ENCODE measurements at places on chromosomes 5 and 9.

DNA sequence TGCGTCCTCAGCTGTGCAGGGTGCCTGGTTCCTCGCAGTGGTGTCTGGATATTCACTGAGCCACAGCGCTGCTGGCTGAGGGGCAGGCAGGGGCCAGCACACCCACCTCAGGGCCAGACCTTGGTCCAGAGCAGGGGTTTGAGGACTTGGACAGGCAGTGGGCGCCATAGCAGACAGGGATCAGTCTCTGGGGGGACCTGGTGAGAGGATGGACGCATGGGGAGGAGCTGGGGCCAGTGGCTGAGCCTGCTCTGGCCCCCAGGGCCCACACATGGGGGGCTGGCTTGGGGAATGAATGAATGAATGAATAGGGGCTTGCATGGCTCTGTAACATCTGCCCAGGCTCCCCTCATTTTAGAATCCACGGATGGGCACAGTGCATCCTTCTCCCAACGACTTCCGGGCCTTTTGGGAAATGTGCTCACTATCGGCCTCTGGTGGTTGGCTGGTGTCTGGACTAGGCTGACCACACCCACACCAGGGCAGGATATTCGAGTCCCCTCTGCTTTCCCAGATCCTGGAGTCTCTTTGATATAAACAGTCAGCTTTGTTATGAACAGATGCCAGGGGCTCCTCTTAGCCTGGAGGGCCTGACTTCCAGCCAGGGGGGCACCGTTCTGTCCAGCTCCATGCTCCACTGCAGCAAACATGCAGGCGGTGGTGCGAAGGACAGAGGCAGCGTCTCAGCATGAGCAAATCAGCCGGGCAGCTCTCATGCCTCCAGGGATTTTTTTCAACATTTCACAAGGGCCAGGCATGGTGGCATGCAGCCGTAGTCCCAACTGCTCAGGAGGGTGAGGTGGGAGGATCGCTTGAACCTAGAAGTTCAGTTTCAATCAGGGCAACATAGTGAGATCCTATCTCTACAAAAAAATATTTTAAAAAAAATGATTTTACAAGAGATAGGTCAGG is 62.6 kb downstream of the NEK6 start:
- DNase-seq, result peak; percentile 60

GRCh38 chr9:31112491-31112890 is 1272.0 kb upstream of the ACO1 start:
- DNase-seq, result no peak

DNA sequence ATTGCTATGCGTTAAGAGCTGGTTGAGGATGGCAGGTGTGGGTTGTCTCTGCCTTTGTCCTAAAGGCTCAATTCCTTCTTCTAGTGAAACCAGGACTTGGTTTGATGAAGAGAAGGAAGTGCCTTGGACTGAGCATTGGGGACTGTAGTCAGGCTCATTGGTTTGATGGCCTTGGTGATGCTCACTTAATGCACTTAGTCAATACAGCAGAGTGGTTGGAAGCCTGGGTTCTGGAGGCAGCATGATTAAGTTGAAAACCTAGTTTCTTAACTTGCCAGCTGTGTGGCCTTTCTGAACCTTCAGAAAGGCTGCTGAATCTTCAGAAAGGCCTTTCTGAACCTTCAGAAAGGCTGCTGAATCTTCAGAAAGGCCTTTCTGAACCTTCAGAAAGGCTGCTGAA is 52.4 kb downstream of the PTTG1 start:
- no peak for DNase-seq

DNA sequence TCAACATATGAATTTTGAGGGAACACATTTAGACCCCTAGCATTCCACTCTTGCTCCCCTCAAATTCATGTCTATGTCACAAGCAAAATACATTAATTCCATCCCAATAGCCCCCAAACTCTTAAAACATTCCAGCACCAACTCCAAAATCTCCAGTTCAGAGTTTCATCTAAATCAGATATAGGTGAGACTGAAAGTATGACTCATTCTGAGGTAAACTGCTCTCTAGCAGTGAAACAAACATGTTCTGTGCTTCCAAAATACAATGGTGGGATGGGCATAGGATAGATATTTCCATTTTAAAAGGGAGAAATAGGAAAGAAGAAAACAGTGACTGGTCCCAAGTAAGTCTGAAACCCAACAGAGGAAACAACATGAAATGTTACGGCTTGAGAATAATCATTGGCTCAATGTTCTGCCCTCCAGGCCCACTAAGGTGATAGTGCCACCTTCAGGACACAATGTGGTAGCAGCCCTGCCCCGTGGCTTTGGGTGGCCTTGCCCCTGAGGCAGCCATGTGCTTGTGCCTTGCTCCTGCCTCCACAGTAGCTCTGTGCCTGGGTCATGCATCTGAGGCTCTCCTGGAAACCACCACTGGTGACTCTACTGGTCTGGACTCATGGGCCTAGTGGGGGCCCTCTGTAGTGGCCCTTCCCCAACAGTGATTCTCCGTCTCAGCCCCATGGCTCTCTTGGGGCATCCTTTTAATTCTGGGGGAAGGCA is 36.4 kb upstream of the IPPK start:
- no peak for DNase-seq

GRCh38 chr5:68037546-68037945 is 178.0 kb upstream of the PIK3R1 start:
- DNase-seq, result no peak

- DNase-seq, result peak; percentile 66
Measured at GRCh38 chr9:95719354-95719753, 156.1 kb upstream of the ERCC6L2 start.

- no peak for DNase-seq
Measured at GRCh38 chr5:87570366-87570765, 157.6 kb upstream of the CCNH start.

Data from Peyer's patch (tissue), 4 donors.